IMR-90 (cell line): ENCODE measurements at places on chromosomes 2 and 18. TPM values are rescaled to one million over a fixed set of nuclear protein-coding genes. Genes with fewer than 3 reads are reported as not detected.

The CHRNG gene
- not detected in 2 replicates for total RNA-seq

The POTEC gene
- total RNA-seq = not detected in 2 replicates

The DOCK10 gene
- 63.6 and 75.3 TPM in 2 replicates for total RNA-seq

The LRRTM1 gene
- total RNA-seq = not detected in 2 replicates

The NCKAP5 gene
- total RNA-seq = 3.9 and 5.3 TPM in 2 replicates

The HRH4 gene
- total RNA-seq = not detected in 2 replicates

The CFAP221 gene
- total RNA-seq = not detected in 2 replicates

The TCF23 gene
- total RNA-seq = not detected in 2 replicates

The MAPK4 gene
- total RNA-seq = not detected in 2 replicates

The UGT1A4 gene
- total RNA-seq = not detected in 2 replicates

The GALNT1 gene
- total RNA-seq = 43.9 and 67.5 TPM in 2 replicates

The GKN2 gene
- total RNA-seq = not detected in 2 replicates

The TNFRSF11A gene
- under 0.01 TPM in 1 of 2 replicates, not detected in the other for total RNA-seq

The OBSL1 gene
- 21.4 and 21.5 TPM in 2 replicates for total RNA-seq

The TP53I3 gene
- total RNA-seq = 25.5 and 26.9 TPM in 2 replicates

The SAG gene
- total RNA-seq = not detected in 2 replicates

The VSNL1 gene
- total RNA-seq = 0.28 and 0.36 TPM in 2 replicates

The XDH gene
- total RNA-seq = 0.83 and 1.1 TPM in 2 replicates

The B3GNT7 gene
- total RNA-seq = under 0.01 TPM in 2 replicates

The TOGARAM2 gene
- total RNA-seq = under 0.01 and 0.28 TPM in 2 replicates

The ALMS1 gene
- total RNA-seq = 20.8 and 30.8 TPM in 2 replicates

The SERPINB10 gene
- total RNA-seq = not detected in 2 replicates

The UGT1A6 gene
- total RNA-seq = not detected in 2 replicates

The ALKAL2 gene
- total RNA-seq = not detected in 2 replicates

The PROKR1 gene
- total RNA-seq = not detected in 2 replicates

The METAP1D gene
- 3.4 and 4.2 TPM in 2 replicates for total RNA-seq

The PSMA8 gene
- not detected in 2 replicates for total RNA-seq

The SLC5A7 gene
- total RNA-seq = not detected in 2 replicates

The PIEZO2 gene
- total RNA-seq = 3.3 and 4.1 TPM in 2 replicates
